ENCODE measurements at places on chromosomes 12 and 14.

DNA sequence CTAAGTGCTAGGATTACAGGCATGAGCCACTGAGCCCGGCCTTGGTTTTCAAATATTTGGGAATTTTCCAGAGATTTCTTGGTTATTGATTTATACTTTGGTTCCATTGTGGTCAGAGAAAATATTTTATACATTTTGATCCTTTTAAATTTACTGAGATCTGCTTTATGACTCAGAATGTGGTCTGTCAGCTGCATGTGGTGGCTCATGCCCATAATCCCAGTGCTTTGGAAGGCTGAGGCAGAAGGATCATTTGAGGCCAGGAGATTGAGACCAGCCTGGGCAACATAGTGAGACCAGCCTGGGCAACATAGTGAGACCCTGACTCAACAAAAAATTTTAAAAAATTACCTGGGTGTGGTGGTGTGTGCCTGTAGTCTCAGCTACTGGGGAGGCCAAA lies 49.8 kb downstream of the ADCK1 start:
- no peak for DNase-seq

GRCh38 chr12:32305163-32305562 lies 94.2 kb upstream of the FGD4 start:
- no peak for DNase-seq

GRCh38 chr14:58119381-58119780 lies 32.6 kb downstream of the ARMH4 start:
- no peak for DNase-seq

DNA sequence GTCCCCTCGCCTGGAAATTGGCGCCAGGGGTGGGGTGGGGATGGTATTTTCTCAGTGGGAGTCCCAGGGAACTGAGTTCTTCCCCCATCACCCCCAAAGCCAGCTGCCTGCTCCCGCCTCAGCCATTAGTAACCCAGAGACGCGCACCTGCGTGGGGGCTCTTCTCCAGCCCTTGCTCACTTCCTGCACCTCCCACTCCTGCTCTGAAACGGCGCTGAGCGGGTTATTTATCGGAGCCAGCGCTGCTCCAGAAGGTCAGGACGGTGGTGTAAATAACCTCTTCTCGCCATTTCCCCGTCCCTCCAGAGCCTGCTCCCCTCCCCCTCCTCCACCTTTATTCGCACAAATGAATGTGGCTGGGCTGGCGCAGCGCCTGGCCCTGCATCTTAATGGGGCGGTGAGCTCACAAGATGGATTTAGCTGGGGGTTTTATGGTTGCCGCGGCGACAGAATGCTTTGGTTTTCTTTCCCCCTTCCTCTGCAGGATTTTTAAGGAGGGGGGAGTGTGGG lies 12.2 kb downstream of the GPR84 start:
- peak; percentile 59 for DNase-seq
